ENCODE measurements at places on chromosomes 2 and 18.
A peak's percentile ranks its signal among the peaks of the same experiment; 100 is the strongest.

- DNase-seq, result peak; percentile 60
These were observed 8.8 kb downstream of the RTP5 start for GRCh38 chr2:241877989-241878970.

- no peak for DNase-seq
These were observed 21.0 kb upstream of the HES6 start for GRCh38 chr2:238260883-238261282.

GRCh38 chr2:127567351-127567854, 31.9 kb downstream of the MYO7B start:
- no peak for DNase-seq

DNA sequence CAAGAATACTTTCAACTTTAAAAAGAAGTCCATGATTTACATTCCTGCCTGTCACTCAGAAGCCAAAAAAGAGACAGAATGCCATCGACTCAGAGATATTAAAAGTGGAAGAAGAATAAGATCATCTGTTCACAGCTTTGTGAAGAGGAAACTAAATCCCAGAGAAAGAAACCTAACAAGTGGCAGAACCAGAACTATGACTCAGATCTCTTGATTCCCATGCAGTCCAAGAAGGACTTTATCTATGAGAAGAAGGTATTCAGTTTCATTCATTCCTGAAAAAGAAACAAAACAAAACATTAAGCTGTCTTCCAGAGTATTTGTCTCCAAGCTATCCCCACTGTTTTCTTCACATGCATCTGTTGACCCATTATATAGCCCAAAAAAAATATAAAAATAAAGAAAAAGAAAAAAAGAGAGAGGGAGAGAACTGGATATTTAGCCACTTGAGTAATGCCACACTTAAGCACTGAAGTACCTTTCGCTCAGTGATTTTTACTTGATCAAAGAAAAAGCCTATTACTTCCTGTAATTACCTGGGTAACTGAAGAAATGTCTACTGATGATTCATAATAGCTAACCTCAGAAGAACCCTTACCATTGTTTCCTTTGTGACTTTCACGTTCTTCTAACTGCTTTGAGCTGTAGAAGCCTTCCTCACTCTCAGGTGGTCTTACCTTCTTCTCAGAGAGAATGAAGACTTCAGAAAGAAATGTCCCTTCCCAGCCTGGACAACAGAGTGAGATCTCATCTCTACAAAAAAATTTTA, 17.7 kb upstream of the AKAIN1 start:
- DNase-seq, result no peak

- DNase-seq, result no peak
These were observed 41.3 kb upstream of the MSH6 start for GRCh38 chr2:47741637-47742036.

DNA sequence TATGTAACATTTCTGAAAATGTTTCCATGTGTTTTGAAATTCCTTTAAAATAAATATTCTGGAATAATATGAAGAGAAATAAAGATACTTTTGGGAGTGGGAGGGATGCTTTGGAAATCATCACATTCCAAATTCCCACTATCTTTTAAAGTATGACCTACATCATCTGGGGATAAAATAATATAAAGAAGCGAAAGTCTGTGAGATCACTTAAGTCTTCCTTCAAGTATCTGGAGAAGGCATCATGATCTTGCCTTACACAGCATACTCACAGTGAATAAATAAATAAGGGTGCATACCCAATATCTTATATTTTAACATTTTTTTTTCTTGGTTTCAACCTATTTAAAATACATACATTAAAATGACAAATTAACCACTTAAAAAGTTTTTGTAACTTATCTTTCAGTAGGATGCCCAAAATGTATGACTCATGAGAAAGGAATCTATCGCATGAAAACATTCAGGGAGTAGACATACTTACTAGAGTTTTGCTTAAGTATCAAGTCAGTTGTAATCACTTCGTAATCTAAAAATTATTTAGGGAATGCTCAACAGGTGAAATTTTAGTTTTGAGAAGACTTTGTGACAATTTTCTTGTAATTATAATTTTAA, 248.3 kb upstream of the COL3A1 start:
- DNase-seq, result peak; percentile 77

GRCh38 chr2:186059096-186059495, 320.5 kb downstream of the FSIP2 start:
- peak; percentile 11 for DNase-seq

DNA sequence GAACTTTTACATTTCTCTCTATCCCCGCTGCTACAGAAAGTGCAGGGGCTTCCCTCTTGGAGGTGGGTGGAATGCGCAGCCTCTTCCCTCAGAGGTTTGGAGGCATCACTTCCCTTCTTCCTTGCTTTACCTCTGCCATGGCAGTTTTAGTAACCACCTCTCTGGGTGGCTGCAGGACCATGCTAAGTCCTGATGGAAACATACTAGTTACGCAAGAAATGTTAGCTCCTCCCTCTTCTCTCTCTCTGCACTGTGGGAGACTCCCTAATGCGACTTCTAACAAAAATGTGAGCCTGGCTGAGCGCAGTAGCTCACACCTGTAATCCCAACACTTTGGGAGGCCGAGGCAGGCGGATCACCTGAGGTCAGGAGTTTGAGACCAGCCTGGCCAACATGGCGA, 116.8 kb upstream of the RAB6C start:
- DNase-seq, result no peak

- no peak for DNase-seq
These were observed 167.3 kb downstream of the DOK6 start for GRCh38 chr18:69567813-69568488.

- DNase-seq, result no peak
These were observed 22.6 kb downstream of the POMC start for GRCh38 chr2:25145803-25146202.
